ENCODE measurements at places on chromosomes 4 and X.

DNA sequence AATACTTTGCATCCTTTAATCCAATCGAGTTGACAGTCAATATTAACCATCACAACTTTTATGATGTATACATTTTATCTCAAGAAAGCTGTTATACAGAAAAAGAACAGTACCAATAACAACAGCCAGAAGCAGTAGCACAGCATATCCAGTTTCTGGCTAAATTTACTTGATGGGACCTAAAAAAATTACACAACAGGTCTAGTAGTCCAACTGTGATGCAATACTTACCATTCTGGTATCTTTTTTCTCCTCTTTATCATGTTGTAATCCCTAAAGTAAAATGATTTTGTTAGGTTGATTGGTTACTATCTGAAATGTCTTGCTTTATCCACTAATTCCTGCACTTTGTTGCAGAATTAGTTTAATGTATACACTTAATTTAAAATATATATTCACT lies 1150.6 kb downstream of the FAT4 start:
- no peak for DNase-seq

DNA sequence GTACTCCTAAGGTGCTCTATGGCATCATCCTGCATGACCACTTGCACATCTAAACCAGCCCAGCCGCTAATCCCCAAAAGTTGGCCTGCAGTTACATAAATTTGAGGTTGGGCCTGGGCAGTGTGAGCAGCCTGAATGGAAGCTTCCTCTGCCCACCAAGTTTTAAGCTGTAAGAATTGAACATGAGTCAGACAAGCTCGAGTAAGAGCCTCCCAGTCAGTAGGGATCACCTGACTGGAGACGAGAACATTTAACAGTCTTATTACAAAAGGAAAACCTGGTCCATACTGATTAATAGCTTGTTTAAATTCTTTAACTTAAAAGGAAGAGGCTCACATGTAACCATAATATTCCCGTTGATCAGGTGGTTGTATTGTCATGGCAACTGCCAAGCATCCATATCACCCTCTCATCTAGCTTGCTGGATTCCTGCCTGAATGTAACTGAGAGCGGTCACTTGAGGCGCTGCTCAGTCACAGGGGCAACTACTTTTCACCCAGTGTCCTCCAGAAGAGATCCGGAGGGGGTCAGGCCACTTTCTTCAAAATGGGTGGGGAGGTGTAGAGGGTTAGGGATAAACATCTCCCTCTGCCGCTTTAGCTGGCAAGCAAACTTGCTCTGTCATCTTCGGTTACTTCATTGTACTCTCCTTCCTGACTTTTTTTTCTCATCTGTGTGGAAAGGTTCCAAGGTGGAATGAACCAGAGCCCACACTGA lies 56.6 kb upstream of the WDR1 start:
- DNase-seq: no peak

GRCh38 chr4:6938647-6939271 lies 29.1 kb downstream of the TBC1D14 start:
- DNase-seq: no peak

GRCh38 chrX:13742397-13743176 lies 8.0 kb downstream of the OFD1 start:
- DNase-seq: peak; percentile 34

DNA sequence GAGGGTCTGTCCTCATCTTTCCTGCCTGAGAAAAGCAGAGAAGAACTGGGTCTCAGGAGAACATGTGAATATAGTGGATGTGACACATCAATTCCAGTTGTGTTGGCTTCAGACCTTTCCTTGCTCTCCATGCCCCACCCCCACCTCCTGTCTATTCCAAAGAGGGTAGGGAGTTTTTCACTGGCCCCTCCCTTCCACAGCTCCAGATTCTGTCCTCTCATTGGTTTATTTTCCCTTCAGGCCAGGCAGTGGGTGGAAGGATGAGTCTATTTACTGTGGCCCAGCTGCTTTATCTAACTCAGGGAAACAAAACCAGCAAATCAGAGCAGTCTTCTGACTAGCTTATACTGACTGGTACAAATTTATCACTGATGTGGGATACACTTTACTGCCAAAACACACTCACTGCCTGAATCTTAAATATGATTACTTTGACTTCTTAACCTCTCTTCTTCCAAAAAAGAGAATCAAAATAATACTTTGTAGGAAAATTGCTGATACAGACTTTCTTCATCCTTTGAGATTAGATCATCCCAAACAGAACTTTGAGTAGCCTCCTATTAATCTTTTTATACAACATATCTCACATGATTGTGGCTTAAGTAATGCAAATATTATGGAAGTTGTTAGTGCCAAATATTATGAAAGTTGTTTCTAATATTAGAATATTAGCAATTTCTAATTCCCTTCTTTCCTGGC lies 221.2 kb downstream of the MID1 start:
- no peak for DNase-seq

DNA sequence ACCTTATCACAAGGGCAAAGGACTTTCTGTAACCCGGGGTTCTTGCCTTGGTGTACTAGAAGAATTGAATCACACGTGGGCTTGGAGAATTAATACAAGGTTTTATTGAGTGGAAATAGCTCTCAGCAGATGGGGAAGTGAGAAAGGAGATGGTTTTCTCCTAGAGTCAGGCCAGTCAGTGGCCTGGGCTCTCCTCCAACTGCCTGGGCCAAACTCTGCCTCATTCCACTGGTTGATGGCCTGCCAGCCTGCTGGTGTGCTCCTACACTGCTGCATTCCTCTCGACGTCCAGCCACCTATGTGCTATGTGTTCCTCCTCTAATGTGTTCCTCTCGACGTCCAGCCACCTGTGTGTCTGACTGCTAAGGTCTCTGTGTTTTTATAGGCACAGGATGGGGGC lies 35.3 kb upstream of the SPIN2A start:
- DNase-seq: no peak

GRCh38 chr4:167555338-167556022 lies 321.2 kb upstream of the SPOCK3 start:
- DNase-seq: no peak

DNA sequence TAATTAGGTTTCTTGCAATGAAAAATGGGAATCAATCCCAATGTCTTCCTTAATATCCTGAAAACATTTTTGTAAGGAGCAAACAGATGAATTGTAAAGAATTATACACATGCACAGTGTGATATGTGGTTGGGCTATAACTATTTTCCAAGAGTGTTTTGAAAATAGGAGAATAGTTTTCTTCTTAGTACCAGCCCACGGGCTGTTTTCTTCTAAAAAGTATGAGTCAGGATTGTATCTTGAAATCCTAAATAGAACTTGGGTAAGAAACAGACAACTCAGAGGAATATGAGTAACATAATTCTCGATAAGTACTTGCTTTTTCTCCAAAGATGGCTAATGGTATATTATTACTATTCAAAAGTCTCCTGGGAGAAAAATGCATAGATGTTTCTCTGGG lies 136.7 kb downstream of the MAGEC2 start:
- DNase-seq: no peak

GRCh38 chr4:70511365-70511764 lies 7.0 kb upstream of the AMTN start:
- no peak for DNase-seq

DNA sequence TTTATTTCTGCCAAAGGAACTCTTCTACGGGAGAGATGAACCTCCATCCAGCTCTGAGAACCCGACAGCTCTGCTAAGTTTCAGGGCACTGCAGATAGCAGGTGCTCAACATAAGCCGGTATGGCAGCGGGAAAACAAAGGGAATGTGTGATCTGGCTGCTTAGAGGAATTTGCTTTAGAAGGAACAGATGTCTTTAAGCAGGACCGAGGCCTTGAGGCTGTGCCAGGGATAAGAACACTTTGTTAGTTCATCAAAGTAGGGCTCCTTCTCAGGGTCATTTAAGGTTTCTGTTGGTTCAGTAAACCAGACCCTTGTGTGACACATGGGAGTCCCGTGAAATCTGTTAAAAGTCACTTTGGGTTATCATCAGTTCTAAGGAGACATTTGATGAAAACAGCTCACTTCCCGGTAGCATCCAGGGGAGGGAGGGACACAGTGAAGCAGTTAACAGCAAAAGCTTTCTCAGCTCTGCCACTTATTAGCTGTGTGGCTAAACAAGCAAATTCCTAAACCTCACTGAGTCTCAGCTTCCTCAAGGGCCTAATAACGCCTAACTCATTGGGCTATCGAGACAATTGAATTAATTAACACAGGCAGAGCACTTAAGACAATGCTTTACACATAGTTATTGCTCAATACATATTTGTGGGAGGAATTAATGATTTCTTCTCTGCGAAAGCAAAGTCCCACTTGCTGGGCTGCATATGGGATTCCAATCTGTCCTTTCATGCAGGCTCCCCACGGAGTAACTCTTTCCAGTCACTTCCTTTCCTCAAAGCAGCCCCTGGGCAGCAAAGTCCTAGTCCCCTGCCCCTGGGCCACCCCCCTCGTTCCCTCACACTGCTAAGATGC lies 2.9 kb upstream of the FTSJ1 start:
- no peak for DNase-seq

DNA sequence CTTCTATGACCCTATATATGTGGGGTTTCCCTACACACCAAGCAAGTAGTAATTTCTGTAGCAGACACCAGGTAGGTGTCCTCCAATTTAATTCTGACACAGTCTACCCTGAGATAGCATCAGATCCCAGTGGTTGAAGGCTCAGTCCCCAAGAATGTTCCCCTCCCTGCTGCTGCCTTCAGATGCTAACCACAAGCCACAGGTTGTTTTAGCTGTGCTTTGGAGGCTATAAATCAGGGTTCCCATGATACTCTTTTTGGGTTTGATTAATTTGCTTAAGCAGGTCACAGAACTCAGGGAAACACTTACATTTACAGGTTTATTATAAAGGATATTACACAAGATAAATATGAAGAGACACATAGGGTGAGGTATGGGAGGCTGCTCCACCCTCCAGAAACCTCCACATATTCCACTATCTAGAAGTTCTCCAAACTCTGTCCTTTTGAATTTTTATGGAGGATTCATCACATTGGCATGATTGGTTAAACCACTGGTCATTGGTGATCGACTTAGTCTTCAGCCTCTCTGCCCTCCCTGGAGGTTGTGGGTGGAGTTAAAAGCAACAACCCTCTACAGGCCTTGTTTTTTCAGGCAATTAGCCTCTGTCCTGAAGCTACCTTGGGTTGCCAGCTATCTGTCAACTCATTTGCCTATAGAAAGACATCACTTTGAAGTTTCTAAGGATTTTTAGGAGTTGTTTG lies 50.8 kb downstream of the GRIA2 start:
- no peak for DNase-seq

- DNase-seq: no peak
Measured at GRCh38 chr4:163606896-163607691, 112.6 kb downstream of the TMA16 start.

DNA sequence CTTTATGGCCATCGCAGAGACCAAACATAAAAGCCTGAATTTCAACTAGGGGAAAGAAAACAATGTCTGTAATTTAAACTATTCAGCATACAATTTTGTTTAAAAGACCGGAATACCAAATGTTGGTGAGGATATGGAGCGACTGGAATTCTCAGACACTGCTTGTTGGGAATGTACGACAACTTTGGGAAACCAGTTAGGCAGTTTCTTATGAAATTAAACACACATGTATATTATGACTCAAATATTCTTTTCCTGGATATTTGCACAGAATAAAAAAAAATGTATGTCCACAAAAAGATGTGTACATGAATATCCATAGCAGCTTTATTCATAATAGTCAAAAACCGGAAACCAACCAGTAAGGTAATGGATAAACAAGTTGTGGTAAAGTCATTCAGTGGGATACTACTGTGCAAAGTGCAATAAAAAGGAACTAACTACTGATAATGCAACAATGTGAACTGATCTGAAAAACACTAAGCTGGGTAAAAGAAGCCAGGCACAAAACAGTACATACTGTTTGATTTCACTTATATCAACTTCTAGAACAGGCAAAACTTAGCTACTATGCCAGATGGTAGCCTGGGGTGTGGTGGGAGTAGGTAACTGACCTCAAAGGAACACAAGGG lies 152.7 kb upstream of the FTHL17 start:
- DNase-seq: no peak

GRCh38 chr4:173294444-173294843 lies 39.7 kb downstream of the HMGB2 start:
- no peak for DNase-seq

- DNase-seq: peak; percentile 11
Measured at GRCh38 chrX:46637938-46638337, 64.4 kb downstream of the CHST7 start.

DNA sequence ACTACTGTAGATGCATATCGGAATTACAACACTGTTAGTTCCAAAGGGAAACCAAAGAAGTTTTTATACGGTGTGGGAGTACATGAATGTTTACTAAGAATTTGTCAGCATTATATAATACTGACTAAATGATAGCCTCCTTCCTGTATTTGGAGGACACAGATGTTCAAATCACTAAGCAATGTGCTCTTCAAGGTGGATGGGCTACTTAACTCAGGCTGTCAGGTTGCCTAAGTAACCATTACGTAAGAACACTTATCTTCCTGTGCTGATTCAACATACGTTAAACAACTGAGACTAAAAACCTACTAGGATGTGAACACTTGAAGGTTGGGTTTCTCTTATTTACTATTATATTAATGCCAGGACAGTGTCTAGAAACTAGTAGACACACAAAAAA lies 81.9 kb upstream of the HPGD start:
- peak; percentile 57 for DNase-seq

DNA sequence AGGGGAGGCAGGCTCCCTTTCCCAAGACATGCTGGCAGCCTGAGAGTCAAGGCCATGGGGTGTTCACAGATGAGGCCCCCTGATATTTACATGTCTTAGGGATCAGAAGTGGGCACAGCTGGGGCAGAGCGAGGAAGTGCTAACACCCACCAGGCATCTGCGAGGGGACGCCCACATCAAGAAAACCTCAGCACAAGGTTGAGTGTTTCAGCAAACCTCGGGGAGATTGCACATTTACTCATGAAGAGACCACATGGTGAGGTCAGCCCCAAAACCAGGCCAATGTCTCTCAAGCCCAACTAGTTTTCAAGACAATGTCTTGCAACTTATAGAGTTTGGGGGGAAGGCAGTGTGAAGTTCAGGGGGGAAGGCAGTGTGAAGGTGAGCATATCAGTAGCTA lies 55.2 kb downstream of the CLNK start:
- no peak for DNase-seq

GRCh38 chrX:29547877-29548276 lies 667.5 kb upstream of the MAGEB2 start:
- no peak for DNase-seq

DNA sequence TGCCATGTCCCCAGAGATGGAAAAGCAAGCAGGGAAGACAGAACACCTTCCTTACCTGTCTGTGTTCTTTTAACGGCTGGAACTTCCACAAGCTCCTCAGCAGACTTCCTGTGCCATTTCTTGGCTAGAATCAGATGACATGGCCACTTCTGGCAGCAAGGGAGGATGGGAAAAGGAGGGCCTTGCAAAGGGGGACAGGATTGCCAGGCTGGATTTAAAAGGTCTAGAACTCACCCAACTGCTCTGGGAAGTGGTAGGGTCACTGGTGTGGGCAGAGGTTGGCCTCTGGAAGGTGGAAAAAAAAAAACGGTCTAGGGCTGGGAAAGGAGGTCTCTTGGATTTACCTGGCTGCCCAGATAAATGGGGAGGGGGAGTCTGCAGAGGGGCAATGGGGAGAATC lies 1.6 kb upstream of the USP11 start:
- no peak for DNase-seq

- peak; percentile 2 for DNase-seq
Measured at GRCh38 chr4:144547678-144548298, 98.2 kb upstream of the HHIP start.

- DNase-seq: no peak
Measured at GRCh38 chr4:42871671-42872290, 20.7 kb upstream of the GRXCR1 start.

GRCh38 chr4:80225595-80225994 lies 28.3 kb downstream of the PRDM8 start:
- no peak for DNase-seq

- peak; percentile 1 for DNase-seq
Measured at GRCh38 chr4:97153042-97153441, 990.2 kb downstream of the STPG2 start.

Data from NB4 (cell line).